ENCODE measurements at places on chromosomes 2 and 18. TPM values are rescaled to one million over a fixed set of nuclear protein-coding genes. Genes with fewer than 3 reads are reported as not detected.

Gene ANKRD29
- 47.6 TPM for total RNA-seq

Gene SLC40A1
- 94.2 TPM for total RNA-seq

Gene RAD51AP2
- 0.46 TPM for total RNA-seq

Gene CDH2
- total RNA-seq = 1.5 TPM

Gene SH3BP4
- total RNA-seq = 20.6 TPM

Gene CDK15
- 2.3 TPM for total RNA-seq

Gene RPE
- 72.2 TPM for total RNA-seq

Gene MC2R
- not detected for total RNA-seq

Gene CCDC85A
- 10.5 TPM for total RNA-seq

Gene FTCDNL1
- total RNA-seq = 2.8 TPM

Gene TMEM87B
- total RNA-seq = 21.8 TPM

GRCh38 chr18:79572848-79573451 lies 106.7 kb upstream of the CTDP1 start:
- H3K27me3 ChIP-seq = peaks cover 7% of the 10 kb centered on the region
- H3K4me3 ChIP-seq = no peak overlapping the region
- no peak overlapping the region for H3K27ac ChIP-seq
- H3K4me1 ChIP-seq = peaks cover 17% of the 10 kb centered on the region
- no peak for DNase-seq
- H3K36me3 ChIP-seq = no peaks in the 10 kb centered on the region

GRCh38 chr2:117536139-117536538 lies 278.4 kb upstream of the DDX18 start:
- no peak overlapping the region for H3K4me3 ChIP-seq
- H3K4me1 ChIP-seq = no peaks in the 10 kb centered on the region
- no peaks in the 10 kb centered on the region for H3K27me3 ChIP-seq
- no peaks in the 10 kb centered on the region for H3K36me3 ChIP-seq

DNA sequence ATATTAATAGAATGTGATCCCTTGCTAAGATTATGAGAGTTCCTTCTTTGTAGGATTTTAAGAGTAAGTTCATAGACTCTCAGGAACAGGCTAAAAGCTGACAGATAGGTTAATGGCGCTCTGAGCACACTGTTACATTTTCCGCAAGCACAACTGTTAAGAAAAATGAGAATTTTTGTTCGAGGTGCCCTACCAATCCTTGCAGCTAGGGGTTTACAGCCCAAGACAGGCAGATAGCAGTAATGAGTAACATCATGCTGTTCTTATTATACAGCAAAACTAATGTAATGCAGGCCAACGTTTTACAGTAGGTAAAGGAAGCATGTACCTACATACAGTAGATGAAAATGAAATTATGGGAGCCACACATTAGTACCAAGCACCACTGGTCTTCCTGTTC lies 11.2 kb upstream of the BOD1L2 start:
- DNase-seq = no peak
- H3K4me3 ChIP-seq = no peak overlapping the region
- H3K36me3 ChIP-seq = no peaks in the 10 kb centered on the region
- no peaks in the 10 kb centered on the region for H3K4me1 ChIP-seq
- H3K27ac ChIP-seq = no peak overlapping the region

DNA sequence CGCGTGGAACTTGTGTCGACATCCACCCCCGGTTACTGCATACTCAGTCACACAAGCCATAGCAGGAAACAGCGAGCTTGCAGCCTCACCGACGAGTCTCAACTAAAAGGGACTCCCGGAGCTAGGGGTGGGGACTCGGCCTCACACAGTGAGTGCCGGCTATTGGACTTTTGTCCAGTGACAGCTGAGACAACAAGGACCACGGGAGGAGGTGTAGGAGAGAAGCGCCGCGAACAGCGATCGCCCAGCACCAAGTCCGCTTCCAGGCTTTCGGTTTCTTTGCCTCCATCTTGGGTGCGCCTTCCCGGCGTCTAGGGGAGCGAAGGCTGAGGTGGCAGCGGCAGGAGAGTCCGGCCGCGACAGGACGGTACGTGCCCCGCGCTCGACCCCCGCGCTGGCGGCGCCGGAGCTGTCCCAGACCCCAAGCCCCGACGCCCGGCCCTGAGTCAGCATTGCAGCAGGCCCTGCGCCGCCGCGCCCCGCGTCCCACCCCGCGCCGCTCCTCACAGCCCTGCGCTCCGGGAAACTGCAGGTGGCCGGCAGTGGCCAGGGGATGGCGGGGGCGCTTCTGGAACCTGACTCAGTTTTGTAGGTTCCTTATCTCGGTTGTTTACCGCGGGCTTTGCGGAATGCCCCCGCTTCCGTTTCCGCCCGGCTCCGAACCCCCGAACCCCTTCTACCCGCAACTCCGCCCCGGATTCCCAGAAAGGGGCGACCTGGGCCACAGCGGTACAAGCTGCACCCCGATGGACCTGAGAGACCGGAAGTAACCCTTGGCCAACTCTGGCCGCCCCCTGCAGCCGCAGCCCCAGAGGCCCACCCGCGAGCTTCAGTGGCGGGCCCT lies at the start of gene CFLAR:
CFLAR (plus strand) TSS at position 50 of the 844 bp plus-strand sequence. CDS start 13,702 bp downstream, outside the sequence.
- H3K27me3 ChIP-seq = no peaks in the 10 kb centered on the region
- H3K36me3 ChIP-seq = no peaks in the 10 kb centered on the region
- peaks cover 7% of the 10 kb centered on the region for H3K4me1 ChIP-seq
- DNase-seq = peak; percentile 87
- peak within 1 kb of the TSS; percentile 100 for H3K27ac ChIP-seq

DNA sequence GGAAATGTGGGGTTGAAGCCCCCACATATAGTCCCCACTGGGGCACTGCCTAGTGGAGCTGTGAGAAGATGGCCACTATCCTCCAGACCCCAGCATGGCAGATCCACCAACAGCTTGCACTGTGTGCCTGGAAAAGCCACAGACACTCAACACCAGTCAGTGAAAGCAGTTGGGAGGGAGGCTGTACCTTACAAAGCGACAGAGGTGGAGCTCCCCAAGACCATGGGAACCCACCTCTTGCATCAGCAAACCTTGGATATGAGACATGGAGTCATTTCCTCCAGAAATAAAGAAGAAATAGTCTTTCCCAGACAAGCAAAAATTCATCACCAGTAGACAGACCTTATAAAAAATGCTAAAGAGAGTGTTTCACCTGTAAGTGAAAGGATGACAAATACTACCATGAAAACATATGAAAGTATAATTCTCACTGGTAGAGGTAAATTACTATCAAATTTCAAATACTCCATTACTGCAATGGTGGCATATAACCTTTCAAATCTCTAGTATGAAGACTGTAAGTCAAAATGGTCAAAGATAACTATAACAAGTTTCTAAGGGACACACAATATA lies 152.6 kb upstream of the EPHA4 start:
- H3K27ac ChIP-seq = no peak overlapping the region
- H3K36me3 ChIP-seq = no peaks in the 10 kb centered on the region
- H3K27me3 ChIP-seq = no peaks in the 10 kb centered on the region
- H3K4me1 ChIP-seq = no peaks in the 10 kb centered on the region
- DNase-seq = no peak
- H3K4me3 ChIP-seq = no peak overlapping the region

DNA sequence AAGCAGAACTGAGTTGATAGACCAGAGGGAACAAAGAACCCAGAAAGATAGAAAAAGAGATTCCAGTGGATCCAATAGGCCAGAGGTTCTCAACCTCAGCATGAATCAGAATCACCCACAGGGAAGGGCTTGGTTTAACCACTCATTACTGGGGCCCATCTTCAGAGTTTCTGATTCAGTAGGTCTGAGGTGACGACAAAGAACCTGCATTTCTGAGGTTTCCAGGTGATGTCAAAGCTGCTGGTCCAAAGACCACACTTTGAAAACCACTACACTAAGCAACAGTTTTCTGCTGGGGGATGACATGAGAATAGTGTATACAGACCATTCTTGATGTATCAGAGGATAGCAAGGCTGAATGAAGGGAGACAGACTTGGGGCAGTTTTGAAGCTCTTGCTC lies 296.9 kb upstream of the STON1 start:
- H3K27me3 ChIP-seq = no peaks in the 10 kb centered on the region
- peaks cover 4% of the 10 kb centered on the region for H3K4me1 ChIP-seq
- H3K4me3 ChIP-seq = no peak overlapping the region
- DNase-seq = no peak
- no peaks in the 10 kb centered on the region for H3K36me3 ChIP-seq
- H3K27ac ChIP-seq = no peak overlapping the region

DNA sequence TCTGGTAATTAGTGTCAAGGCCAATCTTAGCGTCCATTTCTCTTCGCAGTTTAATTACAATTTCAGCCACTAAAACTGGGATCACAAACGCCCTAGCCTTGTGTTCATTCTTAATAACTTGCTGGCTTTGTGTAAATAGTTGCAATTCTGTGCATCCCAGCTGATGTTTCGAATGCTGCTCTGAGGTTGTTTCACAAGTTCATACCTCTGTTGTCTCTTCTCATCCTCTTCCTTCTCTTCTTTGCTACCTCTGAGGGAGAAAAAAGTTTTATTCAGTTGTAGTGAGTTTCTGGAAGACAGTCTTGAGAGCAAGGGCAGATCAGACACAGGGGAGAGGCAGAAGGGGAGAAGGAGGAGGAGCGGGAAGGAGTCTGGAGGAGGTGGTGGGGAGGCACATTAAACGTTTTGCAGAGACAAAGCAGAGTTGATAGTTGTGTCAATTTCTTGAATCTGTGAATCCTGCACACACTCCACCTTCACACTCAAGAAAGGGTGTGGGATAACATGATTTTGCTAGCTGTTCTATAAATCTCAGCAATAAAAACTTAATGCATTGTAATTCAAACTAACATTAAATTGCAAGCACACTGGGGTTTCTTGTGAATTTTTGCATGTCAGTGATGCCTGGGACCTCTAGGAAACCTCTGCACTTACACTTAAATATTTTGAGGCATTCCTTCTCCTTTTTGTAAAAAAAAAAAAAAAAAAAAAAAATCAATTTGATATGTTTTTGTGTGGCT lies 6.8 kb downstream of the MEIS1 start:
- peak overlapping the region; percentile 18 for H3K4me3 ChIP-seq
- no peaks in the 10 kb centered on the region for H3K27me3 ChIP-seq
- peak overlapping the region; percentile 33 for H3K27ac ChIP-seq
- H3K4me1 ChIP-seq = peaks cover 6% of the 10 kb centered on the region

- H3K4me3 ChIP-seq = no peak overlapping the region
- DNase-seq = no peak
- no peaks in the 10 kb centered on the region for H3K4me1 ChIP-seq
- H3K27me3 ChIP-seq = no peaks in the 10 kb centered on the region
Measured at GRCh38 chr2:209076151-209076550, 347.7 kb upstream of the MAP2 start.

DNA sequence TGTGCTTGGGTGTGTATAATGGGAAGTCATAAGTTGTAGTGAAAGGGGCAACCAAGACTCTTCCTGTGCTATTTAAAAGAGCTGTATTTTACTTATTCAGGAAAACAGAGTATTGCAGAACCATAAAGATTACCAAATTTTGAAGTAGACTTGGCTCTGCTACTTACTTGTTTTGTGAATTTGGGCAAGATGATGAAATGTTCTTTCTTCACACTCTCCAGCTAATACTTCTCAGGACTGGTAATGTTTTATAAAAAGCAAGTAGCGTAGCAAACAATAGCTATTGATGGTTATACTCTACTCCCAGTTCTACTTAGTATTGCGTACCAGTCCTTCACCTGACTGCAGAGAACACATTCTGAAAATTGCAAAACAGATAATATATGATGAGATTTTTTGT lies 374.1 kb downstream of the ARHGAP15 start:
- H3K36me3 ChIP-seq = peaks cover 6% of the 10 kb centered on the region
- H3K27ac ChIP-seq = no peak overlapping the region
- H3K4me1 ChIP-seq = no peaks in the 10 kb centered on the region
- no peak for DNase-seq
- no peak overlapping the region for H3K4me3 ChIP-seq

- H3K4me1 ChIP-seq = no peaks in the 10 kb centered on the region
- DNase-seq = no peak
- no peak overlapping the region for H3K4me3 ChIP-seq
- H3K27ac ChIP-seq = no peak overlapping the region
- no peaks in the 10 kb centered on the region for H3K27me3 ChIP-seq
- no peaks in the 10 kb centered on the region for H3K36me3 ChIP-seq
Measured at GRCh38 chr18:68839701-68840100, 41.8 kb downstream of the CCDC102B start.

- no peak for DNase-seq
- H3K36me3 ChIP-seq = no peaks in the 10 kb centered on the region
- no peak overlapping the region for H3K27ac ChIP-seq
- no peak overlapping the region for H3K4me3 ChIP-seq
Measured at GRCh38 chr2:23549821-23550530, 165.0 kb downstream of the KLHL29 start.

- no peaks in the 10 kb centered on the region for H3K4me1 ChIP-seq
- H3K27me3 ChIP-seq = peaks cover 3% of the 10 kb centered on the region
- no peaks in the 10 kb centered on the region for H3K36me3 ChIP-seq
- H3K27ac ChIP-seq = no peak overlapping the region
- no peak overlapping the region for H3K4me3 ChIP-seq
- DNase-seq = no peak
Measured at GRCh38 chr2:38224821-38225437, 149.0 kb upstream of the CYP1B1 start.

DNA sequence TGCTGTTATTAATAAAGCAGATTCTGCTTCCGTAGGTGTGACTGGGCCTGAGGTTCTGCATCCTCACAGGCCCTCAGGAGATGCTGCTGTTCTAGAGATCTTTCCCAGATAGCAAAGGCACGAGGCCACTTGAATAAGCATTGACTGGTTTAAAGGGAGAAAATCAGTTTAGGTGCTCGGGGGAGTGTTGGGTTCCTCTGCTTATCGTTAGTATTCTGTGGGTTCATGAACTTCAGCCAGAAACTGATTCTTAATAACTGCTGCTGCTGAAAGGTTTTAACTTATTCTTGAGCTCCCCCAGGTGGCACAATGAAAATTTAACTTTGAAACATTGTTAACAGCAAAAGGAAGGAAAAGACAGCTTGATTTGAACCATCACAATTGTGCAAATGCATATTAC lies 56.9 kb downstream of the ITGA6 start:
- peak; percentile 65 for DNase-seq
- H3K36me3 ChIP-seq = no peaks in the 10 kb centered on the region
- no peak overlapping the region for H3K27ac ChIP-seq
- no peak overlapping the region for H3K4me3 ChIP-seq

GRCh38 chr2:218505754-218506371 lies 62.3 kb downstream of the USP37 start:
- no peak overlapping the region for H3K27ac ChIP-seq
- H3K4me1 ChIP-seq = peaks cover 12% of the 10 kb centered on the region
- no peak overlapping the region for H3K4me3 ChIP-seq
- no peak for DNase-seq
- H3K27me3 ChIP-seq = no peaks in the 10 kb centered on the region

DNA sequence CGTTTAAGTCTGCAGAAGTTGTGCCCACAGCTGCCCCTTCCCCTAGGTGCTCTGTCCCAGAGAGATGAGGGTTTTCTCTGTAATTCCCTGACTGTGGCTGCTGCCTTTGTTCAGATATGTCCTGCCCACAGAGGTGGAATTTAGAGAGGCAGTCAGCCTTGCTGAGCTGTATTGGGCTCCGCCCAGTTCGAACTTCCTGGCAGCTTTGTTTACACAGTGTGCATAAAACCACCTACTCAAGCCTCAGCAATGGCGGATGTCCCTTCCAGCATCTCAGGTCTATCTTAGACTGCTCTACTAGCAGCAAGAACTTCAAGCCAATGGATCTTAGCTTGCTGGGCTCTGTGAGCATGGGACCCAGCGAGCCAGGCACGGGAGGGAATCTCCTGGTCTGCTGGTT lies 48.1 kb downstream of the LHCGR start:
- H3K4me3 ChIP-seq = no peak overlapping the region
- H3K36me3 ChIP-seq = no peaks in the 10 kb centered on the region
- H3K27me3 ChIP-seq = no peaks in the 10 kb centered on the region
- H3K4me1 ChIP-seq = no peaks in the 10 kb centered on the region

Measured in lung (tissue), 17 donors.